ENCODE measurements at places on chromosomes 16 and 17.
A peak's percentile ranks its signal among the peaks of the same experiment; 100 is the strongest.

DNA sequence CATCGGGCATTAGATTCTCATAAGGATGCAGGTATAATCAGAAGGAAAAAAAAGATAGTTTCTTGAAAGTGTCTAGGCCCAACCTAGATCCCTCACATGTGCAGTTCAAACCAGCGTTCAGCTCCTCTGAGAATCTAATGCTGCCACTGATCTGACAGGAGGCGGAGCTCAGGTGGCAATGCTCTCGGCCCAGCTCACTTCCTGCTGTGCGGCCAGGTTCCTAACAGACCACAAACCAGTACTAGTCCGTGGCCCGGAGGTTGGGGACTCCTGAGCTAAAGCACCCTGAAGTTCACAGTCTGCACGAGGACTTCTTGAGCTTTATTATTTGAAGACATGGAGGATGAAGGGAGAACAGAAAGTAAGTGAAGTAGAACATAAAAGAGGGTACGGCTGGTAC is 16.8 kb downstream of the SMCR8 start:
- DNase-seq, result no peak

DNA sequence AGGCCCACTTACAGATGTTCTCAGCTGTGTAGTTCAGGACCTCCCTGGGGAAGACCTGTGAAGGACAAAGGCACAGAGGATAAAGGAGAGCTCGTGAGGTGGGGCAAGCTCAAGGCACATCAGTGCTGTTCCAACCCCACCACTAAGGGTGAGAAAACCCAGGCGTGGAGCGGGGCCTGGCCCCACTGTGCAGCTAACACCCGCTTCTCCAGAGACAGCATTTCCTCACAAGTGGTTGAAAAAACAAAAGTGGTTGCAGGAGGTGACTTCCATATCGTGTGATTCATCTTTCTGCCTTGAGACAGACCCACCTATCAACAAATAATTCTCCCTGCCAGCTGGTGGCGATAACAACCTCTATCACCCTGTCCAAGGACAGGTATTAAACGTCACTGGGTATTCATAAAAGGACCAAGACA is 30.0 kb downstream of the SNN start:
- DNase-seq, result no peak

GRCh38 chr17:78822552-78822951 is 18.1 kb downstream of the USP36 start:
- DNase-seq, result peak; percentile 91

- peak; percentile 94 for DNase-seq
Measured at GRCh38 chr17:41835800-41836549, at the start of gene NT5C3B. NT5C3B (minus strand) TSS chr17:41836232; CDS start chr17:41836193, 39 bp downstream.

GRCh38 chr17:40529991-40530390 is 28.6 kb upstream of the TNS4 start:
- DNase-seq, result no peak

- peak; percentile 31 for DNase-seq
Measured at GRCh38 chr16:30533748-30534367, 800 bp downstream of the ZNF747 start.

DNA sequence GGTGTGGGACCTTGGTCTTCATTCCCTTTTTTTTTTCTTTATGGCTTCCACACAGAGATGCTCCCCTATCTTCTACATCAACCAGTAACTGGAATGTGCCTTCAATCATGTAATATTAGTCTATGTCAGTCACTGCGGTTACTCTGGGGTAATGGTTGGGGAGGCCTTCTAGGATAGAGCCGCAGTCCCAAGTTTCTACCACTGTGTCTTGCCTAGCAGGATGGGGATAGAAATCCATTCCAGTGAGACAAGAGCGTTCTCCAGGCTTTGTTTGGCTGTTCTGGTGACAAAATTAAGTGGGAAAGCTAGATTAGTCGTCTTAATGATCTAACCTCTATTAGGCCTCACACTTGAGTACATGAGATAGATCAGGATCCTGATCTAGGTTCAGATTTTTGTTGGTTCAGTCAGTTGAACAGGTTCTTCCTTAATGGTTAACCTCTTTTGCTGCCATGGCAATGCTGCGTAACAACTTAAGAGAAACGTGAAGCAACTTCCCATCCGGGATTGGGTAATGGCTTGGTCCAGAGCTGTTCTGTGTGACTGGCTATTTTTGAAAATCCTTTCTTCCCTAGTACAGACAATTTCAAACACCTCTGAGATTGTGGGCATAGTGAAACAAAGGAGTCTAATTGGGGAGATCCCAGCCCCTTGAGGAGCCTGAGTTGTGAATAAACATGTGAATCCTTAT is 8.7 kb downstream of the MSL1 start:
- no peak for DNase-seq

- DNase-seq, result no peak
Measured at GRCh38 chr17:81995463-81996231, 18.2 kb downstream of the ASPSCR1 start.

- DNase-seq, result no peak
Measured at GRCh38 chr17:11622492-11622891, 24.2 kb downstream of the DNAH9 start.

All from hepatic stellate cell (primary cell).